ENCODE measurements at places on chromosomes 1 and 21.
A peak's percentile ranks its signal among the peaks of the same experiment; 100 is the strongest.

DNA sequence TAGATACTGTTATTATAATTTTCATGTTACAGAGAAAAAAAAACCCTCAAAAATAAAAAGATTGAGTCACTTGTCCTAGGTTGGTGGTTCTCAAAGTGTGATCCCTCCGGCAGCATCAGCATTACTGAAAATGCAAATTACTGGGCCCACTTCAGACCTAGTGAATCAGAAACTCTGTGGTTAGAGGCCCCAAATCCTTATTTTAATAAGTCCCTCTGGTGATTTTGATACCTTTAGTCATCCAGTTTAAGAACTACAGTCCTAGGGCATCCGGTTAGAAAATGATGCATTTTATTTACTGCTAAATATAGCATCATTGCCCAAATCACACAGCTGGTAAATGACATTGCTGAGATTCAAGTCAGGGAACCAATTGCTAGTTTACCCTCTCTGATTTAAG lies 203.7 kb upstream of the RUNX1 start:
- no peak for DNase-seq

GRCh38 chr1:207841293-207841692 lies 69.6 kb downstream of the CD34 start:
- no peak for DNase-seq

GRCh38 chr1:200767321-200767720 lies 28.6 kb downstream of the CAMSAP2 start:
- DNase-seq = no peak

DNA sequence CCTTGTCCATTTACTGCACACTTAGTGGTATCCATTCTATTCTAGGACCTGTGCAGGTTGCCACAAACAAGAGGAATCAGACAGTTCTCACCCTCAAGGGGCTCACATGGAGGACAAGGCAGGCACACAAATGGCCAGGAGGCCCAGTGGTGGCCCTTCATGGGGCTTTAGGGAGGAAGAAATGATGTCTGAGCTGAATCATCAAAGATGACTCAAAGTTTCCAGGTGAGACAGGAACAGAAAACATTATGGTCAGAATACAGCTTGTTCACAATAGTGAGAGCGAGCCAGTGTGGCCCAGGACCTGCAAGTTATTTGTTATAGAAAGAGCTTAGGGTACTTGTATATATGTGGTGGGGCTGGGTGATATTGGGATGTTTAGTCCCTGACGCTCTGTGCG lies 26.4 kb downstream of the SHISAL2A start:
- no peak for DNase-seq

DNA sequence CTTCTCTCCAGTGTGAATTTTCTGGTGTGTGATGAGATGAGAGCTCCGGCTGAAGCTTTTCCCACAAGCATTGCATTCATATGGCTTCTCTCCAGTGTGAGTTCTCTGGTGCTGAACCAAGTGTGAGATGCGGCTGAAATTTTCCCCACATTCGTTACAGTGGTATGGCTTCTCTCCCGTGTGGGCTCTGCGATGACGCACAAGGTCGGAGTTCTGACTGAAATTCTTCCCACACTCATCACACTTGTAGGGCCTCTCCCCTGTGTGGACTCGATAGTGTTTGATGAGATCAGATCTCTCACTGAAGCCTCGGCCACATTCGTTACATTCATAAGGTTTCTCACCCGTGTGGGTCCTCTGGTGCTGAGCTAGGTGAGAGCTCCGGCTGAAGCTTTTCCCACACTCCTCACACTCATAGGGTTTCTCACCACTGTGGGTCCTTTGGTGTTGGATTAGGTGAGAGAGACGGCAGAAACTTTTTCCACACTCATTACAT lies 7.4 kb downstream of the ZNF436 start:
- DNase-seq = no peak

DNA sequence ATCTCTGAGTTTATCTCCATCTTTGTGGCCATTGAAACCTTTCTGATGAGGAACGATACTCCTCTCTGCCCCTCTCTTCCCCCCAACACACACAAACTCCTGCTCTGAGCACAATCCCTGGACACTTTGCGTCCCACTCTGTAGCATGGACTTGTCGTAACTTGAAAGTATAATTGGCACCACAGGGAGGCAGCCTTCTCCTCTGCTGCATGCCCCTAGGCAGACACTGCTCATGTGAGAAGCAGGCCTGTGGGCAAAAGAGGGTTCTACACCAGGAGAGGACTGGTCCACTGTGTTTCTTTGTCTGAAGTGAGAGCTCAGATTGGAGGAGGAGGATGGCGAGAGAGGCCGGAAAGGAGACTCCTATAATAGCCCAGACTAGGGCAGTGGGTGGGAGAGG lies 3.8 kb upstream of the PARS2 start:
- DNase-seq = no peak

DNA sequence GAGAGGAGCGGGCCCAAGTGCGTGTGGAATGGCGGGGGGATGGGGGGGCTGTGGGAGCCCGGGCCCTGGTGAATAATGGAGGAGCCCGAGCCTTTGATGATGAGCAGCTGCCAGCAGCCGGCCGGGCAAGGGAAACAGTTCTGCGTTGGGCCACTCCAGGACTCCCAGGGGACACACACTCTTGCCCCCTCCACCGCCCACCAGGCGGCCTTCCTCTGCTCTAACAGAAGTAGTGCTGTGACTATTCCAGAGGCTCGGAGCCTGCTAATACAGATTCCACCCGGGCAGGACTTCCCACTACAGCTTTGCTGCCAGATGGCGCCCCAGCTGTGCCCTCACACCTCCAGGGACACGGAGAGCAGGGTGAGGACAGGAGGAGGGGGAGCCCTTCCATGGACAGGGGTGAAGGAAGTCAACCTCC lies 48.2 kb upstream of the LRP8 start:
- peak; percentile 95 for DNase-seq

DNA sequence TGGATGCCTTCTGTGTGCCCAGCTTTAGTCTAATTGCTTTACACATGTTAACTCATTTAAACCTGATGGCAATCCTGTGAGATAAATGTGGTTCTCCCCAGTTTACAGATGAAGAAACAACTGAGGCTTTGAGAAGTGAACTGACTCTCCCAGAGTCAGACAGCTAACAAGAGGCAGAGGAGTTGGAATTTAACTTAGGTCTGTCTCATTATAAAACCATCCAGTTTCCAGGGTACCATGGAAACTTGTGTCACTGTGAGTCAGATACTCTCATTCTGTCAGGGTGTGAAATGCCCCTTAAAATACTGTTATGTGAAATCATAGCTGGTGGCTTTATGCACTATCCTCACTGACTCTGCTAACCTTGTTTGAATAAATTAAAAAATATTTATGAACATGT lies 206.6 kb downstream of the PBX1 start:
- peak; percentile 35 for DNase-seq

All from DMS 273 treated with DMSO at 0.1 percent for 48 hours (cell line).